ENCODE measurements at places on chromosomes 6 and 20. TPM values are rescaled to one million over a fixed set of nuclear protein-coding genes. Genes with fewer than 3 reads are reported as not detected.

Gene CALHM4
- polyA plus RNA-seq: 0.13 TPM

- no peak for DNase-seq
Observed at GRCh38 chr6:109406196-109406595, 23.9 kb upstream of the CD164 start.

Gene PGM3
- 71.6 TPM for polyA plus RNA-seq

Gene APMAP
- 46.8 TPM for polyA plus RNA-seq

- DNase-seq: peak; percentile 18
Observed at GRCh38 chr6:106194949-106195921, 109.1 kb downstream of the PRDM1 start.

DNA sequence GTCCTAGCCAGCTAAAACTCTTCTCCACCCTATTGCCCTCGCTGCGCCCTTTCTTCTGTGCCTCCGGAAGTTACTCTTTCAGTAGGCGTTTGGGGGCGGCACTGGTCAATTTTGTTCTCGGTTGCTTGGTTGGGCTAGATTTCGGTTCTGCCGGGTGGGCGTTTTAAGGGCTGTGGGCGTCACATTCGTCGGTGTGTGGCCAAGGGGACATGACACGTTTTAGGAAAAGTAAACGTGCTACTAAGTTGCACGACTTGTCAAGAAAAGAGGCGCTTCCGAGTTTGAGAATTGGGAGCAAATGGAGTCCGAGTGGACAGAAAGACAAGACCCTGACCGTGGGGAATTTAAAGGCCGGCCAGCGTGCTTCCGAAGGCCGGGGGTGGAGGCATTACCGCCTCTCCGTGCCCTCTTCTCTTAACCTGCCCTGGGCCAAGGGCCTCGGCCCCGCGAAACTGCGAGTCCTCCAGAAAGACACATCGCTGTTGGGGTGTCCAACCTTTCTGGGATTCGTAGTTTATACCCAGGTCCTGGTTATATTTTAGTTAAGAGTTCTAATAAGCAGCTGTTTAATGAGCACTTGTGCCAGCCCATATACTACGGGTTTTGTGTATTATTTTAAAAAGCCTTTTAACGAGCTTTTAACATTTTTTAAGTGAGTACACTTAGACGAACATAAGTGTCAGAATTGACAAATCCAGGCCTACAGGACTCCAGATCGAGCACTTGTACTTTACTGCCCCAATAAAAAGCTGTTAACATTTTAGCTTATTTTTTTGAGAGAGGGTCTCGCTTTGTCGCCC is 664 bp upstream of the BAG6 start:
- no peak for DNase-seq

DNA sequence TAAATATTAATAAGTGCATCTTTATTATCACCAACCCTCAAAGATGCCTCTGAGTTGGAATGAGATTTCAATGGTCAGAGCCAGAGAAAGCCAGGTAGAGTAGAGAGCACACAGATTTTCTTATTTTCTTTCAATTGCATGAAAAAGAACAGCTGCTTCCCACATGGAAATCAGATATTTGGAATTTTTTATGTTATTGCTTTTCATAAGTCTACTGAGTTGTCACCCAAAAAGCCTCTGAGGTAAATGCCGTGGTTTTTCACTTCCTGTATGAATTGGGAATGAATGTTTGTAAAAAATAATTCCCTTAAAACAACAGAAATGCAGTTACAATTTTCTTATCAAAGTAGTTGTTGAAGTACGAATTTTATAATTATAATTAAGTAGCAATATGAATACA is 563.1 kb downstream of the RFPL4B start:
- no peak for DNase-seq

Gene DEFB132
- not detected for polyA plus RNA-seq

GRCh38 chr6:24454452-24454851 is 34.9 kb downstream of the GPLD1 start:
- no peak for DNase-seq

Gene RBBP8NL
- 9.6 TPM for polyA plus RNA-seq

Gene CD93
- polyA plus RNA-seq: 17.3 TPM

GRCh38 chr6:141248021-141248799 is 884.5 kb upstream of the GJE1 start:
- DNase-seq: no peak

GRCh38 chr6:20681243-20681684 is 147.0 kb downstream of the CDKAL1 start:
- no peak for DNase-seq

DNA sequence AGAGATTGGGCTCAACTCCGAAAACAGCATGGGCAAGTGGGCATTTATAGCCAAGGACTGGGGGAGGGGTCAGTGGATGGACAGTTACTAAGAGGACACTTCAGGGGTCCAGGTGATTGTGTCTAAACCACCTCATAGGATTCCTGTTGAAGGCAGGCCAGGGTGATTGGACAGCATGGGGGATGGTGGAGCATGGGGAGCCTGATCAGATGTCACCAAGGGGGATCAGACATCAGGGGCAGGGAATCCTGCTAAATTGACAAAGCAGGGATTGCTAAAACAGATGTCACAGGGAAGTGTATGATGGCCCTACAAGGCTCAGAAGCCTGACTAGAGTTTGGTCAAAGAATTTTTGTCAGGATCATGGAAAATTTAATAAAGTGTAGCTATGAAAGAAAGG is 2.4 kb upstream of the PYGB start:
- no peak for DNase-seq

- DNase-seq: no peak
Observed at GRCh38 chr20:15496501-15497039, 1076.7 kb downstream of the KIF16B start.

DNA sequence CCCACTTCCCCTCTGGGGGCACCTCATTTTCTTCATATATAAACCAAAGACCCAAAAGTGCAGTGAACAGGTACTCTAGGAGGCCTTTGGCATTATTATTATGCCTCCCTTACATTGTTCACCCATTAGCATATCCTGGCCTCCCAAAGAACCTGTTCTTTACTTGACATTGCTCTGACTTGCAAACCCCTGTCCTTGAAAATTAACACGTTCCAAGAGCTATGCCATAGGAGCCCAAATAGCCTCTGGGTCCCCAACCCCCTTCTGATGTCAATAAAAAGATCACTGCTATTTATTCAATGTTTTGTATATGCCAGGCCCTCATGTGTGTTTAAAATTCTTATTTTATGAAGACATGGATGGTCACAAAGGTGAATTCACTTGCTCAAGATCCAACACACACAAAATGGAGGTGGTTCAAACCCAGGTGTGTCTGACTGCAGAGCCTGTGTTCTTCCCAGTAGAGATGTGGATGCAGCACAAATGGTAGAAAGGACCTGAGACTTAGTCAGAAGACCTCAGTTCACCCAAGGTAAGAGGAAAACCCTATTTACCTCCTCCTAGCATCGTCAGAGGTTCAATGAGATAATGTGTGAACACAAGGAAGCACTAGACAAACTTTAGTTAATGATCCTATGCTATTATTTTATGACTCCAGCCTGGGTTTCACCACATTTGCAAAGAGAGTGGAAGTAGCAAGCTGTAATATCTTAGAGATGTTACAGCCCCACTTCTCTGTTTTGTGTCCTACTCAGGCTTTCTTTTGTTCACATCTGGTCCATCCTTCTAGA is 36.6 kb downstream of the BCL2L1 start:
- DNase-seq: peak; percentile 62

Gene PROKR2
- polyA plus RNA-seq: not detected

DNA sequence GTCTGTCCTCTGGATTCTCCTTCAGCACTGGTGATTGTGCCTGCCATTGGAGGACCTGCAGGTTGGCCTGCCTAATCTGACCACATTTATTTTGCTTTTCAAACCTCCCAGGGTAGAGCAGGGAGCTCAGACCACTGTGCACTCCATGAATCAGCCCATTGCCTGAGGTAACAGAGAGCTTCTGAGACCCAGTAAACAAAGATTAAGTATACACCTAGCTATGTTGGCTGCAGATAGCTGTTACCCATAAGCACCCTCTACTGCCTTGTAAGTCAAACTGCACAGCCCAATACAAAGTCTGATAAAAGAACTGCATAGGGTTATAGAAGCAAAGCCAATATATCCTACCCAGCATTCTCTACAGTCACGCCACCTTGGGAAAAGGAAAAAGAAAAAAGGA is 338.7 kb downstream of the HTR1B start:
- no peak for DNase-seq

DNA sequence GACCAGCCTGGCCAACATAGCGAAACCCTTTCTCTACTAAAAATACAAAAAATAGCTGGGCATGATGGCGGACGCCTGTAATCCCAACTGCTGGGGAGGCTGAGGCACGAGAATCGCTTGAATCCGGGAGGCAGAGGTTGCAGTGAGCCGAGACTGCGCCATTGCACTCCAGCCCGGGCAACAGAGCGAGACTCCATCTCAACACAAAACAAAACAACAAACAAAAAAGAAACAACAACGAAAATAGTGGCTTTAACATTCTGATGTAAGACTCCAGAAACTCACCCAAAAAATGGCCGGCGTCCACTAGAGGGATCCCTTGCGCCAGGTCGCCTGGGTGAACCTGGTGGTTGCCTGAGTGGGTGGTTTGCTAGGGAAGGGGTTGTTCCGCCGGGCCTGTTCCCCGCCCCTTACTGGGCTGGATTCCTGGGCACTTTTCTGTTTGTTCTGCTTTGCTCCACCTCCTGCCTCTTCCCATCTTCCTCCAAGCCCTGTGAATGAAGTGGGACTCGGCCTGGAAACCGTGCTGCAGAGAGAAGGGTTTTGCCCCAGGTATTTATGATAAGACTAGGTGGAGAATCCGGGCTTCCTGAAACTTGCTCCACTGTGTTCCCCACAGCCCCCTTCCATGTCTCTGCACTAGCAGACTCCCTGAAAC is 1.5 kb downstream of the PABPC1L start:
- DNase-seq: peak; percentile 9

Gene MACROD2
- polyA plus RNA-seq: 5.4 TPM

GRCh38 chr6:43434001-43434840 is 6.9 kb downstream of the ABCC10 start:
- DNase-seq: no peak

GRCh38 chr20:21781446-21782075 is 76.1 kb downstream of the PAX1 start:
- no peak for DNase-seq

Gene ANKRD66
- polyA plus RNA-seq: not detected

DNA sequence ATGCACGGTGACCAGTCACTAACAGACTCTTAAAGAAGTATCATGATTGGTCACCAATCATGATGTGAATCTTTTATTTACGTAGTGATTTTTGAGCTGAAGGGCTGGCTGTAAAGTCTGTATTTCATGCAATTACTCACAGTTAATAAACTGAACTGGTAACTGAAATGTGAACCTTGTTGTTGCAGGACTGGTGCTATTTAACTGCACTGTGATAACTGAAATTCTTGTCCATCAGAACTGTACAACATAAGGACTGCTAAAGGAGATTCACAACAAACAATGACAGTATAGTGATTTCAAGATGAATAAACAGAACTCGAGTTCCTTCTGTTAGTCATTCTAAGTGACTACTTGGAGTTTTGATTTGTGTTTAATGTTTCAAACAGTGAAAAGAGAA is 316.6 kb downstream of the TPBG start:
- DNase-seq: no peak

- DNase-seq: no peak
Observed at GRCh38 chr6:163383912-163384311, 30.6 kb upstream of the QKI start.

DNA sequence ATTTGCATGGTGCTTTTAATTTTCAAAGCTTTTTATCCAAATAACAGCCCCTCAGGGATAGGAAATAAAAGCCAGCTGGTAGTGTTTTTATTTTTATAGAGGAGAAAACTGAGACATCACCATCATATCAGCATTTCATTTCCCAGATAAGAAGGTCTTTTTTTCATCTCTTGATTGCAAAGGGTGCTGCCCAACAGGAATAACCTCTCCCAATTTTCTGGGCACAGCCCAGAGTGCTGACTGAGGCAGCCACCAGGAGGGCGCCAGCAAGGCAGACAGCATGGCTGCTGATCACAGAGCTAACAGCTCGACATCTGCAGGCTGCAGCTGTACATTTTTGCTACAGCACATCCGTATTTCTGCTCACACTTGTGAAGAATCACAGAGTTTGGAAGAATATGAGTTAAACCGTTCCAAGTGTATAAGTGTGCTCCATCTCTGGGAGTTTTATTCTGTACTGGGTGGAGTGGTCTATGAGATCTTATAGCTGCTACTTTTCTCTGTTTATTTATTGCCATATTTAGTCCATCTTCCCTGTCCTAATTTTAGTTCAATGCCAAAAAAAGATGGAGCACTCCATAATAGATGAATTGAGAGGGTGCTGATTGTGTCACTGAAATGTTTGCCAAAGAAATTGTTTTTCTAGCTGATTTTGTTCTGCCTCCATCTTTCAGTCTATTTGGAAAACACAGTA is 85.5 kb upstream of the C20orf144 start:
- DNase-seq: no peak

Gene TMEM170B
- 4.7 TPM for polyA plus RNA-seq

GRCh38 chr20:48709058-48709691 is 118.6 kb downstream of the PREX1 start:
- no peak for DNase-seq

GRCh38 chr6:138196122-138196738 is 22.1 kb downstream of the PBOV1 start:
- DNase-seq: no peak

DNA sequence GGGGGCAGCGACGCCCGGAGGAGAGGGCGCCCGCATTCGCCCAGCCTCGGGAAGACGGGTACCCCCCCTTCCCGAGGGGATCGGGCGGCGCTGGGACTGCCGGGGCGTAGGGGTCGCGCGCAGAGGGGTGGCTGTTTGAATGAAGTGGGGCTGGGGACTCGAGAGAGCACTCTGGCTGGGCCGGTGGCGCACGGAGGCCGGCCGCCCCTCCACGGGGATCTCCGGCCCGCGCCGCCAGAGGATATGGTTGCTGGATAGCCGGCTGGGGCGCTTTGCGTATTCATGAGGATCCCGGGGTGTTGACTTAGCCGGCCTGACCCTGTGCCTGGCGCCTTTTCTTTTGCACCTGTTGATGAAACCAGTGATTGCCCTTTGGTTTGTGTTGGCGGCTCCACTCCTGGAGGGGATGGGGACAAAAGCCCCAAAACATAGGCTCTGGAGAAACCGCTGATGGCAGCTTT is 469 bp downstream of the SYNJ2 start:
- no peak for DNase-seq

GRCh38 chr6:82584194-82584695 is 220.6 kb downstream of the TPBG start:
- no peak for DNase-seq

Gene APCDD1L
- 0.09 TPM for polyA plus RNA-seq

Data from large intestine (tissue), 12 donors.